GM12878 (cell line): ENCODE measurements at places on chromosomes 1 and 21.

DNA sequence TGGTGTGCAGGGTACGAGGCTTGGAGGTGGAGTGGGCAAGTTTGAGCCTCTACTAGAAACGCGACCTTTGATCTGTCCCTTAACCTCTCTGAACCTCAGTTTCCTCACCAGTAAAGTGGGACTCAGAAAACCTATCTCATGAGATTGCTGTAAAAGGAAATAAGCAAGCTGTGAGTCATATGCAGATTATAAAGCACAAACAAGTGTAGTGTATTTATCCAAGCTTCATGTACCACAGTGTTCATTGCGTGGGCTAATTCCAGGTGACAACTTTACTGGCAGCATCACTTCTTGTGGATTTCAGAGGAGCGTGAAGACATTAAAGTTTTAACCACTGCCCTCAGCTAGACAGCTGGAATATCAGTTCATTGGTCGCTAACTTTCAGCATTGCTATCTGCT is 44.4 kb downstream of the ZNF697 start:
- no peak for DNase-seq

- no peak for DNase-seq
These were observed 148.0 kb downstream of the ZZZ3 start for GRCh38 chr1:77534456-77534855.

GRCh38 chr21:39666681-39667315 is 54.1 kb downstream of the B3GALT5 start:
- DNase-seq = no peak

- DNase-seq = no peak
These were observed 13.7 kb upstream of the DPH5 start for GRCh38 chr1:101039245-101039644.

DNA sequence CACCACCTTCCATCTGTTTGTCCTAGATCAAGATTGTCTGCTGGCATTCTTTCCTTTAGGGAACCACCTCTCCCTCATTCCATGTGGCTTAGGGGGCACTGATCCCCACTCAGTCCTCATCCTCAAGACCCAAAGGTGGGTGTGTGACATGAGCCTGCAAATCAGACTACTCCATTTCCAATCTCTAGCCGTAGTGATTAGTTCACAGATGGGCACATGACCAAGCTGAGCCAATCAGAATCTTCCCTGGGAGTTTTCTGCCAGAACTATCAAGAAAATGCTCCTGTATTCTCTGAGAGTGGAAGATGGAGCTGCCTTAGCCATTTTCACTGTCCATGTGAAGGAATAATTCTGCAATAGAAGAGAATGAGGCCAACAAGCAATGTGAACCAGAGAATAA is 19.3 kb upstream of the PTPRF start:
- no peak for DNase-seq

- DNase-seq = no peak
These were observed 6.9 kb upstream of the PRSS38 start for GRCh38 chr1:227808566-227808965.

GRCh38 chr1:190540366-190540765 is 62.7 kb upstream of the BRINP3 start:
- DNase-seq = no peak

DNA sequence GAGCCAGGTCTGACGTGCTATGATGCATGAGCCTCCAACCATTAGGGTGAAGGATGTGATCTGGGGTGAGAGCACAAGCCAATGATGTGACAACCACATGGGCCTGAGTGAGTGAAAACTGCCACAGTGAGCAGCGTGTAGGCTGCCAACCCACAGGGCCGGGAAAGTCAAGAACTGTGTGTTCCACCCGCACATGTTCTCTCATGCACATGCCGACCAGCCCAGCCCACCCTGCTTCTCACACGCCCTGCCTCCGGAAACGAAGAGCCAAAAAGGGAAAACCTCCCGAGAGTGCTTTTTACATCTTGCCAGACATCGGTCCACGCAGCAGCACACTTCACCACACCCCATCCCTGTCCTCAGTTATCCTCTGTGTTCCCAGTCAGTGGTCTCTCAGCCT is 197.0 kb downstream of the CACNA1E start:
- no peak for DNase-seq

DNA sequence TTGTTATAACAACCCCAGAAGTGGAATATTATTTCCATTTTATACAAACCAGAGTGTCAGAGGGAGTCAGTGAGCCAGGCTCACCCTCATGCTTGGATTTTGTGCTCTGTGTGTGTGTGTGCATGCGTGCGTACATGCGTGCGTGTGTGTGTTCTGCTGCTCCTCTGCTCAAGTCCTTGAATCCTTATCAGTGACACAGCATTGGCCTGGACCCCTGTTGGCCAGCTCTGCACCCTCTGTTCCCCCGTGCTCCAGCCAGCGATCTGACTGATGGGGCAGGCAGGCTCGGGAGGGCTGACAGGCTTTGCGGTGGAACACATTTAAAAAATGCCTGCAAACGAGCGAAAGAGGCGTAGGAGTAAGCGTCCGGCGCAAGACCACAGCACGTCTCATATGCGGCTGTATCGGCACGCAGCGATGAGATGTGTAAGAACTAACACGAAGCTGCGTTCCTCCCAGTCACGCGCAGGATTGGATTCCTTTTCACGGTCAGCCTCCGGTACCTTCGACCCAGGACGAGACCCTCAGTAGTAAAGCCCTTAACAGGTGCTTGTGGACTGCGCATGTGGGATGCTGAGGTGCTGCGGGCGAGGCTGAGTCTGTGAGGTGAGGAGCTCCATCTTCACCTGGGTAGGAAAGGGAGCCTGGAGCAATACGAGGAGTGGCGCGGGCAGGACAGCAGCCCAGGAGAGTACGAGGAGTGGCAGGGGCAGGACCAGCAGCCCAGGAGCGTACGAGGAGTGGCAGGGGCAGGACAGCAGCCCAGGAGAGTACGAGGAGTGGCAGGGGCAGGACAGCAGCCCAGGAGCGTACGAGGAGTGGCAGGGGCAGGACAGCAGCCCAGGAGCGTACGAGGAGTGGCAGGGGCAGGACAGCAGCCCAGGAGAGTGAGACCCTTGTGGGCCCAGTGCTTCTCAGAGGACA is 130.9 kb downstream of the GALNT2 start:
- DNase-seq = no peak

DNA sequence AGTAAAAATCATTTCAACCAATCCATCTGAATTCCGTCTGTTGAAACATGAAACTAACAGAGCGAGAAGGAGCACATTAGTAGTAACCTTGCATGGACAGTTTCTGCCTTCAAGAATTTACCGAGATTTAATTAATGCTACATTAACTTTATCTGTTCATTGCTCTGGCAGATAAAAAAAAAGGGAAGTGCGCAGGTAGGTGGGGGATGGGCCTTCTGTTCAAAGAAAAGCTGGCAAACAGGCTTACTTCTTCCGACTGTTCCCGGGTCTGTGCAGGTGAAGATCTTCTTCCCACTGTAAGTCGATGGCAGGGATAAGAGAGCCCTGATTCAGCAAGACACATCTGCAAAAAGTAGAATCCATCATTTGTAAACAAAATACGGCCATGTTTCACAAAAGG is 172.6 kb upstream of the DMRTA2 start:
- DNase-seq = no peak

DNA sequence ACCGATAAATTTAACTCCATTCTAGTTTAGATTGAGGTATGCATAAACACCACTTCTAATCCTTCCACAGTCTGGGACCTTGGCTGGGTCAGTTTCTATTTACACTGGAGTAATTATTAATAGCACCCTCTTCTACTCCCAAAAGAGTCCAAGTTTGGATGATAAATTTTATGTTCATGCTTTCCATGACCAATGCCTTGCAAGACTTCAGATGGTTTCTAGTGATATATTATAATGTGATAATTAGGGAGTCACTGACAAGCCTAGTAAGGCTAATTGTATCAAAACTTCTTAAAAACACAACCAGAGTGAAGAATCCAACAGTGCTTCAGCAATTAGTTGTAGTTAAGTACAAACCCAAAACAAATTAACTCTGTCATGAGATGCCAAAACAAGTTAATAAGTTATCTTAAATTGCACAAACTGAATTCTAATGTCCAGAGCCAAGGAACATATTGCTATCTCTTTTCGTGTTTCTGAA is 489.6 kb downstream of the TTLL7 start:
- DNase-seq = no peak

DNA sequence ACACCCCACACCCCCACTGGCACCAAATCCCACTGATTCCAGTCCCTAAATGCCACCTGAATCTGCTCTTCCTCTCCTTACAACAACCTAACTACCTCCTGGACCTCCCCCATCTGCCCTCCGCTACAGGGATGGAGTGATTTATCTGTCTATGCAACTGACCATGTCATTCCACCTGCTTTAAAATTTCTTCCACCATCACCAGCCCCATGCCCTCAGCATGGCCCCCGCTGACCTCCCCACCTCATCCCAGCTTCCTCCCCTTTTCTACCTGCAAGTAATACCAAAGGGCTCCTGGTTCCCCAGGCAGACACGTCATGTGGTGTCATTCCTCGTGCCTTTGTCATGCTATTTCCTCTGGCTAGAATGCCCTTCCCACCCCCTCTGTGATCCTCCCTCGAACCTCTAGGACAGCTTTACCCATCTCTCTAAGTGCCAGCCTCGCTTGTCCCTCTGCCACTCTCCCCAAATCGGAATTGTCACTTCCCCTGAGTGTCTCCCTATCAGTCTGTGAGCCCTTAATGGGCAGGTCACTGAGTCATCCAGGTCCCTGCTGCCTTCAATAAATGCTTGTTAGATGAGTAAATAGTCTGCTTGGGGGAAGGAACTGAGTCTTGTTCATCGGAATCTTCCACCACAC is 3.7 kb downstream of the GJB4 start:
- no peak for DNase-seq

DNA sequence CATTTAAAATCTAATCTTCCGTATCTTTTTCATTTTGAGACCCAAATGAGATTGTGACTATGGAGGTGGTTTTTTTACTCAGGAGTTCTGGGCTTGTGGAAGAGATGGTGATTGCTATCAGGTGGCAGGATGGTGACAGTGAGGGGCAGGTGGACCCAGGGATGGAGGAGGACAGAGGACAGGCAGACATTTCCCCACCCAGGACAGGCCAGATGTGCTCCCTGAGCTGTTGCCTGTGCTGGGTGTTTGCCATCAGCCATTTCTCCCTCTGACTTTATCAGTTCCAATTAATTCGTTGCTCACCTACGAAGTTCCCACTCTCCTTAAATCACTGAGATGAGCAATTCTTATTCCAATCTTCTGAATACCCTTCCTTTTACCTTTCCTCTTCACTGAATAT is 26.5 kb downstream of the C1orf116 start:
- DNase-seq = no peak

DNA sequence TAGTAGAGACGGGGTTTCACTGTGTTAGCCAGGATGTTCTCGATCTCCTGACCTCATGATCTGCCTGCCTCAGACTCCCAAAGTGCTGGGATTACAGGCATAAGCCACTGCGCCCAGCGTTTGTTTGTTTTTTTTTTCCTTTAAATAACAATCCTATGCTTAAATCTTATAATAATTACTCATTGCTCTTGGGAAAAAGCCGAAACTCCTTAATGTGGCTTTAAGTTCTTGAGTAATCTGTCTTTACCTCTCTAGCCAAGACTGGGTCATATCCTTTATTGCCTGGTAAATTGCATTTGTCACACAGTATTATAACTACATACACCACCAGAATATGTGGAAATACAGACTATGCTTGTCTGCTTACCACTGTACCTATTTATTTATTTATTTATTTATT is 97.1 kb downstream of the MACF1 start:
- DNase-seq = no peak

GRCh38 chr1:228848406-228848805 is 113.1 kb downstream of the RHOU start:
- DNase-seq = no peak

DNA sequence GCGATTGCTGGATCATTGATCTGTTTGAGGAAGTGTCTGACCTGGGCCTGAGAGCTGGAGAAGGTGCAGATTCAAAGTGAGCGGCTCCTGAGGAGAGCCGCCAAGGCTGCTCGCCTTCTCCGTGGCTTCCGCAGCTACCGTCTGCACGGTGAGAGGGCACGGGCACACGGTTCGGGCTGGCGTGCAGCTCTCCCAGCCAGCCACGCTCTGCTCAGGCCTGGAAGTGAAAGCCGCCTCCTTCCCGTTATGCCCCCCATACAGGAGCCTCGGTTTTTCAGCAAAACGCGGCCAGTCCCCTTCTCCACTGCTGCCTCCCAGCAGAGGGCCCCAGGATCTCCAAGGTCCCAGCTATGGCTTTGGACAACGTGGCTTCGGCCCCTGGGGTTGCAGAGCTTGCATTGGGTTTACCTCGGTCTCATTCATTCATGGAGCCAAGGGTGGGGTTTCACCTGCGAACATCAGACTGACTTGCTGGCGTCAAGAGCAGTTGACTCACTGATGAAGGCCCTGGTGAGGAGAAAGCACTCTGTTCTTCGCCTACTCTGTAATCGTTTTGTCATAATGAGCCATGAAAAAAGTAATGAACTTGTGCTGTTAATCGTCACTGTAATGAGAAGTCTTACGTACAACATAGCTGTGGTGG is 24.4 kb upstream of the PDXK start:
- no peak for DNase-seq

GRCh38 chr1:119084798-119085197 is 55.7 kb downstream of the WARS2 start:
- no peak for DNase-seq

DNA sequence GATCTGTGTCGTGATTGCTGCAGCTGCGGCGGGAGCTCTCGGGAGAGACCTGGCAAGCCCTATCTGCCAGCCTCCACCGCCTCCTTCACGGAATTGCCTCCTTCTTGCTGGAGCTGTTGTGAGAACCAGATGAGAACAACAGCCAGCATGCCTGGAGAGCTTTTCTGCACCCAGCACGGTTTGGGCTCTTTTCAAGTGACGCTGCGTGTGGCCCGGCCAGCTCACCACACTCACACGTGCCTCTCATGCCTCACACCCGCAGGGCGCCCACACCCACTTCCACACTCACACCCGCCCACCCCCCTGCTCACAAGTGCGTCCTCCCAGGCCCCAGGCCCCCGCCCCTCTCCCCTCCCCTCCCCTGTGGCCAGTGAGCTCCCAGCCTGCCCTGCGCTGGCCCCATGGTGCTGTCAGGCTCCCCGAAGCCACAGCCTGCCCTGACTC is 135.7 kb upstream of the RUNX3 start:
- no peak for DNase-seq

GRCh38 chr1:177448652-177449357 is 278.0 kb downstream of the BRINP2 start:
- DNase-seq = no peak

DNA sequence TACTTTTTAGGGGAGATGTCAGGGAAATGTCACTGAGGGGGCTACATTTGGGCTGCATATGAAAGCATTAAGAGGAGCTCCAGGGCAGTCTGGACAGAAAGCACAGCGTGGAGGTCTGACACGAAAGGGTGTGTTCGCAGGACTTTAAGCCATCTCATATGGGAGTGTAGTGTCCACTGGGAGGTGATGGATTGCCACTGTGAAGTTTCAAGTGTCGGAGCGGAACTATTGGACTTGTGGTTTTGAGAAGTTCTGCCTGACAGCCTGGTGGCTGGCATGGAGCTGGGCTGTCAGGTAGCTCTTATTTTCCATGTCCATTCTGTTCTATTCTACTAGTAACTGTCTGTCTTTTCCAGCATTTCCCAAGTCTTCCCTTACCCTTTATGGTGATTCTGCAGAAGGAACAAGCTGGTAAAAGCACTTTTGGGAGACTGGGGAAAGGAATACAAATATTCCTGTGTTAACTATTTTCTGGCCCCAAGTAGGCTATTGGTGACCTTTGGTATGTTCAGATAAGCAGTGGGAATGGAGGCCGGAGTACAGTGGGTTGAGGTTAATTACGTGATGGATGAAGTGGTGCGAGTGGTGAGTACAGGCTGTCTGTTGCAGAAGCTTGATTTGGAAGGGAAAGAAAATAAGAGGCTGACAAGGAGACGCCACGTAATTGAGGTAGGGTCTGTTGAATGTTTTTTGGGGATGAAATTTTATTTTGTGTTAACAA is 19.3 kb downstream of the B3GALT5 start:
- DNase-seq = no peak

GRCh38 chr21:33169359-33169758 is 60.4 kb upstream of the IFNAR2 start:
- DNase-seq = no peak
